Renal cortex interstitium (tissue), 15 donors: ENCODE measurements at places on chromosomes 13 and 19. TPM values are rescaled to one million over a fixed set of nuclear protein-coding genes. Genes with fewer than 3 reads are reported as not detected.

GPR12 gene
- polyA plus RNA-seq = 0.01 TPM

KLF1 gene
- polyA plus RNA-seq = 0.27 TPM

GRCh38 chr13:27449081-27449603, 1.2 kb downstream of the MTIF3 start:
- DNase-seq = no peak

ETV2 gene
- polyA plus RNA-seq = 2.0 TPM

CYP2F1 gene
- polyA plus RNA-seq = not detected

GRCh38 chr13:77919921-77920294, 1.3 kb upstream of the EDNRB start:
- DNase-seq = no peak

GRCh38 chr19:49637821-49638738, 1.9 kb downstream of the RRAS start:
- peak; percentile 41 for DNase-seq

GRCh38 chr13:90824032-90824431, 523.5 kb upstream of the MIR17HG start:
- no peak for DNase-seq

NANOS3 gene
- polyA plus RNA-seq = 0.79 TPM

PROZ gene
- 4.3 TPM for polyA plus RNA-seq

GRCh38 chr19:54154603-54155345, 4.7 kb downstream of the LENG1 start:
- no peak for DNase-seq

C1QTNF9 gene
- 0.17 TPM for polyA plus RNA-seq

- no peak for DNase-seq
Observed at GRCh38 chr13:80249516-80250212, 91.3 kb downstream of the SPRY2 start.

GPC6 gene
- polyA plus RNA-seq = 54.1 TPM

- DNase-seq = no peak
Observed at GRCh38 chr13:30610311-30610710, 7.4 kb upstream of the USPL1 start.

EXOC3L2 gene
- polyA plus RNA-seq = 12.3 TPM

DNA sequence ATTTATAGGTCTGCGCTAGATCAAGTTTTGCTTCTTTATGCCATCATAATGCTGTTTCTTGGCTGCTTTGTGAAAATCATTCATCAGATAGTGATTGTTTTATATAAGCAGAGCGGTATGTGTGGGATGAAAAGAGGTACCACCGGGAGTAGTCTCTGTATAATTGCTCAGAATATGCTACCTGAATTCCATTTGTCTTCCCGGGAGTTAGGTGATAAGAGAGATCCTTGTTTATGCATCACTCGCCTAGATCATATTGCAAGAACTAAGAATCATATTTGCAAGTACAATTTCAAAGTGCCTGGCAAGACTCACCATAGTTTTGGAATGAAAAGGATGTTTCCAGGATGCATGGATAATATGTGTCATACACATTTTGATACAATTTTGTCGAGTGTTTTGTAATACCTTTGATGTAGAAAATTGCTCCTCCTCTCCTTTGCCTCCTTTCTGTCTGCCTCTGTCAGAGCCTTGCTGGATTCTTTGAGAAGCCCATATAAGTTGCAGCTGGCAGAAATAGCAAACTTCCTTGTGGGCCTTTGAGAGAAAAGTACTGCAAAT, 1306.0 kb upstream of the SLC10A2 start:
- no peak for DNase-seq

DNA sequence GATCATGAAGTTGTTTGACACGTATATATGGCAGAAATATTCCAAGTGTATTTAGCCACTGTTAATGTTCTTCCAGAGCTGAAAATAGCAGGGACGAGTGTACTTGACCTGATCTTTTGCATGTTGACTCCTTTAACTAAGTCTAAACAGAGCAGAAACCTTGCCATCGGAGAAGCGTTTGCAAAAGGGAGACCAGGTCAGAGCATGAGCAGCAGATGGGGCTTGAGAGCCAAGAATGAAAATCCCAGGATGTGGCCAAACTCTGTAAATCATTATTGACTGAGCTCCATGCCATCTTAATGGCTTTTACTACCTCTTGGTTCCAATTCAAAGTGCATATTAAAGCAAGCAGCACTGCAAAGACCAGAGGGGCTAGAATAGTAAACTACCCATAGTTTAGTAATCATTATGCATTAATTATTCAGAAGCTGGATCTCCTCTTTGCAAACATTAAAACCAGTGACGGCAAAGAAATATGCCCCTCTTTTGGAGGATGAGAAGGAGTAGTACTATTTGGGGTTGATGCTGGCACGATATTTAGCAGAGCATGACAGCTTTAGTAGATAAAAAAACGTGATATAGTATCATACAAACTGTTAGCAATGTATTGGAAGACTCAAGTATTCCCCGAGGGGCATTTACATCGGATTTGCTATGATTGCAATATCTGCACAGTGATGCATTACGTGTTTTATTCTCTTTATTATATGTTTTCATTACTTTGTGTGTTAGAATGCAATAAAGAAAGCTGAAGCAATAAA, 55.7 kb downstream of the FAM216B start:
- DNase-seq = peak; percentile 15

VMAC gene
- 5.7 TPM for polyA plus RNA-seq

DNA sequence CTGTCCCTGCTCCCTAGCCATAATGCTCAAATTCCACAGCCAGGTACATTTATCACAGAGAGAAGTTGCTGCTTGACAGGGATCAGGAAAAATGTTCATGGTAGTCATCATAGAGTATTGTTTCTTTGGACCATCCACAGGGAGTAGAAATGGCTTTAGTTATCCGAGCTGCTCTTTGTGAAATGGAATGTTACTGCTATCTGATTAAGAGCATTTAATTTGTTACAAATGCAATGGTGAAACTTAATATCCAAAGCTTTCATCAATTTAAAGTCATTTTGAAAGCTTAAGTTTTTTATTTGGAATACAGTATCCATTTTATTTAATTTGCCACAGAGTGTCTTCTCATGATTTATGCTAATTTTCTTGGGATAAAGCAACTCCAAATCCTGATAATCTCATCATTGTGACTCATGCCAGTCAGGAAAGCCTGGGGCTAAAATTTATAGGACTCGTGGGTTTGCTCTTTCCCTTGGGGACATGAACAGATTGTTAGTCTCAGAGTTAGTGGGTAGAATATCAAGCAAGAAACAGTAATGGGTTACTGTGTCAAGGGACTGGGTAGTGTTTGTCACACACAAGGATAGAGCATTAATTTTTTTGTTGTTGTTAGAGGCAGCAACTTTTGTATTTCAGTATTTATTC, 59.8 kb downstream of the SCEL start:
- DNase-seq = no peak

DNA sequence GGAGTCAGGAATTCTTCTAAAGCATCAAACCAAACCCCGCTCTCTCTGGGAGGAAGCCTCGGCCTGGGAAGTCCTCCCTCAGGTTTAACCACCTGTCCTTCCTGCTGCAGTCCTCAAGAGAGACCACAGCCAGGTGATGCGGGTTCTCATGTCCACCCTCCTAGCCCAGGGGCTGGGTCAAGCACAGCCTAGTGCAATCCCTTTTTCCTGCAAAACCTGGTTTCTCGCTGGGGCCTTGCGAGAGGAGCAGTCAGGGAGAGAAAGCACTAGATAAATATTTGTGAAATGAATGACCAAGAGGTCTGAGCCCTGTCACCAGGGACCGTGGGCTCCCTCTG, 2.4 kb downstream of the SLC8A2 start:
- DNase-seq = no peak

ATXN8OS gene
- 0.25 TPM for polyA plus RNA-seq

ZNF486 gene
- polyA plus RNA-seq = 18.3 TPM

- no peak for DNase-seq
Observed at GRCh38 chr13:18992791-18993190, 188.8 kb downstream of the TUBA3C start.

GRCh38 chr13:59368693-59369092, 795.0 kb downstream of the DIAPH3 start:
- no peak for DNase-seq

GRCh38 chr19:51729781-51730180, 6.0 kb upstream of the HAS1 start:
- DNase-seq = no peak

DNA sequence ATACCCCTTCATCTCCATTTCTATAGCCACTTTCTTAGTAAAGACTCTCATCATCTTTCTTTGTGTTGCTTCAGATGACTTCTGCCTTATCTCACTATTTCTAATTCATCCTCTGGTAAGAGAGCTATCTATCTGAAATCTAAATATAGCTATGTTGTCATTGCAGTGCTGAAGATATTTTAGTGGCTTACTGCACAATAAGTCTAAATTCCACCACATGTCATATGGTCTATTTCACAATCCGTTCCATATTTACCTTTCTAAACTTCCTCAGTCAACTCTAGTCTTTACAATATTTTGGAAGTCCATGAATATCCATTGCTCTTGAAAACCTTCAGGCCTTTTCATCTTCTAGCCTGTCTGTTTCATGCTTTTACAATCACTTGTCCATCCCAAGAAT, 465.1 kb upstream of the SLC10A2 start:
- DNase-seq = no peak

SMIM44 gene
- polyA plus RNA-seq = 0.74 TPM

- no peak for DNase-seq
Observed at GRCh38 chr13:20294497-20294896, 62.4 kb upstream of the GJB6 start.

VSTM2B gene
- 0.42 TPM for polyA plus RNA-seq

RFPL4A gene
- not detected for polyA plus RNA-seq

IER2 gene
- 114 TPM for polyA plus RNA-seq

DNA sequence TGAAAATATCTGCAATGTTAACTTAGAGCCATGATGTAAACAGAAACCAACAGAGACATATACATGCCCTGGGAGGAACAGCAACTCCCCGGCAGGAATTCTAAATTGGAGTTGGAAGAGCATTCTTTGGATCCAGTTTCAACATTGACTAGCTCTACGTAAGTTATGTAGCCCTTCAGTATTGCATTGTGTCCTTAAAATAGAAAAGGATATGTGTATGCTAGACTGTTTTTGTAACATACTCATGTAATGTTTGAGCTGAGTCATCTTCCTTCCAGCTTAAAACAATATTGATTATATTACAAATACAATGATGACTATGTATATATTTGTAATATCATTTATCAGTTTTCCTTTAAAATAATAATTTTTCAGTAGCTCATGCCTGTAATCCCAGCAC, 1422.2 kb upstream of the PCDH20 start:
- no peak for DNase-seq

OXGR1 gene
- 4.5 TPM for polyA plus RNA-seq

FPR3 gene
- polyA plus RNA-seq = 0.34 TPM

TNNT1 gene
- 4.5 TPM for polyA plus RNA-seq

SH2D3A gene
- 14.9 TPM for polyA plus RNA-seq

GRCh38 chr13:41059456-41060081, 1.7 kb upstream of the WBP4 start:
- DNase-seq = peak; percentile 6

ZNF470 gene
- 10.9 TPM for polyA plus RNA-seq

MBD3L2B gene
- polyA plus RNA-seq = not detected

GAPDHS gene
- not detected for polyA plus RNA-seq

OR7D4 gene
- 0.05 TPM for polyA plus RNA-seq

- DNase-seq = no peak
Observed at GRCh38 chr13:58994777-58995176, 1169.0 kb downstream of the DIAPH3 start.

CEACAM16 gene
- polyA plus RNA-seq = not detected

PTBP1 gene
- polyA plus RNA-seq = 382 TPM

KIR2DL3 gene
- not detected for polyA plus RNA-seq

TSHZ3 gene
- polyA plus RNA-seq = 12.6 TPM

DNA sequence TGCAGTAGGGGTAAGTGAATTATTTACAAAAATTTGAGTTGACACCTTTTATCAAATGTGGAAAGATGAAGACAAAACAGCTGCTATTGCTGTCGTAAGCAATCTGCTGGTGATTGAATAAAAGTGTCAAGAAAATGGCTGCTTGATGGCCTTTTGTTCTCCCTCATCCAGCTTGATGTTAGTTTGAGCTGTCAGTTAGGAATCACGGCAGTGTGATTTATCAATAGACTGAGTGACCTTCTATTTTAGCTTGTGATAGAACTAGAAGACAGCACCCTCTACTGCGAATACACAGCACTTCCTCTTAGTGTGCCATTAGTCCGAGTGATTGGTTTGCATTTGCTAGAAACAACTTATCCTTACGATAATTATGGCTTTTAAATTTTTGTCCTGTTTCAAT, 76.3 kb downstream of the MZT1 start:
- DNase-seq = no peak

LRRC25 gene
- polyA plus RNA-seq = 1.6 TPM

ZNF534 gene
- polyA plus RNA-seq = 1.2 TPM

GRCh38 chr19:881385-882071, 11.5 kb downstream of the MED16 start:
- no peak for DNase-seq

- no peak for DNase-seq
Observed at GRCh38 chr13:109182777-109183465, 553.5 kb downstream of the MYO16 start.

- peak; percentile 62 for DNase-seq
Observed at GRCh38 chr13:80132741-80133601, 208.0 kb downstream of the SPRY2 start.

TRIP10 gene
- 55.0 TPM for polyA plus RNA-seq
